ENCODE measurements at places on chromosomes 5 and 9.
A peak's percentile ranks its signal among the peaks of the same experiment; 100 is the strongest.

DNA sequence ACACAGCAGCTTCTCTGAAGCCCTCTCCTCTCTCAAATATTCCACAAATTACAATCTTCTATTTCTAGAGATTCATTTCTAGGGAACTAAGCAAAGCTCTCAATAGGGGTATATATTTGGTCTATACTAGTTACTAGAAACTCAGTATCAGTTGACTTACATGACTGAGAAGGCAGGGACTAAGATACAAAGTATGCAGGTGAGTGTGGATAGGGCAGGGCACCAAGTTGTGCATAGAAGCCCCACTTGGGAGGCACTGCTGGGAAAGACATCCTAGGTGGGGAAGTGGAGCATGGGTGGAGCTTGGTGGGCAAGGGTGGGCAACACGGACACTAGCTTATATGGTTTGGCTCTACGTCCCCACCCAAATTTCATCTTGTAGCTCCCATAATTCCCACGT, 148.1 kb upstream of the RASA1 start:
- DNase-seq, result no peak

- no peak for DNase-seq
Observed at GRCh38 chr5:126452477-126452876, 29.3 kb downstream of the GRAMD2B start.

DNA sequence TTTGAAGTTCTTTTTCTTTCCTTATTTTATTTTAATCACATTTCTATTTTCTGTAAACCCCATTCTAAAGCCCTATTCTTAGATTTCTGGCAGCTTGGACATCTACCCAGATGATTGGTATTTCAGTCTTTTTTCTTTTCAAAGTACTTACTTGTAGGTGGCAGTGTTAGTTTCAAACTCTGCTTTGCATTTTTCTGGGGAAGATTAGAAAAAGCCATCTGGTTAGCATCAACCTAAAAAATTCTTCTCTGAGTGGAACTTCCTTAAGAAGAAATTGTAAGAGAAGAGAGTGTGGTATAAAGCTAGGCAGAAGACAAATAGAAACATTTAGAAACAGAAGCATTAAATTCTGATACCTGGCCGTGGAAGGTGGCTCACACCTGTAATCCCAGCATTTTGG, 17.2 kb upstream of the TENT2 start:
- no peak for DNase-seq

GRCh38 chr5:683551-684481, 9.3 kb downstream of the TPPP start:
- no peak for DNase-seq

DNA sequence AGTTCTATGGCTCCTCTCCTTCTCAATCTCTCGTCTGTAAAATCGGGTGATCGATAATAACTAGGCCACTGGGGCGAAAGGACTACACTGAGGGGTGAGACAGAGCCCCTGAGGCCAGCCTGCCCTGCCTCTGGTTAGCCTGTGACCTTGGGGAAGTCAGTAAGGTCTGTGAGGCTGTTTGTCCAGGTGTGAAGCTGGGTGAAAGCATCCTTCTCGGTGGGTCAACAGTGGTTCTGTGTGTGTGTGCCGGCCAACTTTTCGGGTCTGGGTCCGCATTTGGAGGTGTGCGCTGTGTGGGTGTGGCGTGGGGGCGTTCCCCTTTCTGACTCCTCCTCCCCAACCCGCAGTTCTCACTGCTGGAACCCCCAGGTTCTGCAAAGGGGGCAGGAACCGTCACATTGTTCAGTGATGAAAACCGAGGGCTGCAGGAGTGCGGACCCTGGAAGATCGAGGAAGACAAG, 5.0 kb upstream of the RNF44 start:
- peak; percentile 62 for DNase-seq

DNA sequence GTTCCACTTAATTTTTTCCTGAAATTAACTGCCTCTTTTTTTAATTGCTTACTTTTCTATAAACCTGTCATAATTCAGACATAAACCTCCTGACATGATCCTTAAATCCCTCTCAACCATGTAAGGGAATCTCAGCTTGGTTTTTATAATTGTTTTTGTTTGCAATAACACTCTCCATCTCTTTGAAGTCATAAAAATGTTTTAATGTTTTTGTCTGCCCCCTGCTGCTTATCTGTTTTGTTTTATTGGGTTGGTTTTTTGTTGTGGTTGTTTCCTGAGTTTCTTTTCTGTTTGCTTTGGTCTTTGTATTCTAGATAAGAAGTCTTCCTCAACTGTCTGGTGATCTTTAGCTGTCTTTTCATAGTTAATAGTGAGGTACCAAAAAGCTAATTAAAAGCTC, 142.0 kb downstream of the CDH6 start:
- DNase-seq, result no peak

DNA sequence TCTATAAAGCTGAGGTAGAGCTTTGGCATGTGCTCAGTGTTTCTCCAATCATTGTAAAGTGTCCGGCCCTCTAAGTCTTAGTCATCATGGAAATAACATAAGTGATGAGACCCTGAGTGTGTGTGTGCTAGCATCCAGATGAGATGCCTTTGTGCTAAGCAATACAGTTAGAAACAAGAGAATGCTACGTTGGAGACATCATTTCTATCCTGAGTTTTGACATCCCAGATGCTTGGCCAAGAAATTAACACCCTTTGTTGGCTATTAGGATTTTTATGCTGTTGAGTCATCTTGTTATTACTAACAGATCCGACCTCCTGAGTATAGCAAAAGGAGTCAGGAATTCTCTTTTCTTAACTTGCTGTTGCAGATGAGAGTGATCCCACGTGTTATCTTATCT, 508.0 kb downstream of the GADD45G start:
- no peak for DNase-seq

DNA sequence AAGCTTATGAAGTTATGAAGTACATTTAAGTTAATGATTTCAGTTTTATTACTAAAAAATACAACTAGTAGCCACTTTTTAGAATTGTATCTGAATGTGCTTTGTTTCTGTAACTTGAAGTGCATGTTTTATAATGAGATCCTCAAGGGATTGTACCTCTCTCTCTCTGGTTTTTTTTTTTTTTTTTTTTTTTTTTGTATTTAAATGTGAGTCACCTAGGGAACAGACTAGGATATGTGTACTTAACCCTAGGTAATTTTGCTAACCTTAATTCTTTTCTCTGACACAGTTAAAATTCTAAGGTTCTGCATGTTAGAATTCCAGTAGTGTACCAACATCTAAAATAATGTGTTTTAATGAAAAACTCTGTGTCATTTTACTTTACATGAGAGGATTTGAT, 59.5 kb downstream of the CDC42SE2 start:
- no peak for DNase-seq

DNA sequence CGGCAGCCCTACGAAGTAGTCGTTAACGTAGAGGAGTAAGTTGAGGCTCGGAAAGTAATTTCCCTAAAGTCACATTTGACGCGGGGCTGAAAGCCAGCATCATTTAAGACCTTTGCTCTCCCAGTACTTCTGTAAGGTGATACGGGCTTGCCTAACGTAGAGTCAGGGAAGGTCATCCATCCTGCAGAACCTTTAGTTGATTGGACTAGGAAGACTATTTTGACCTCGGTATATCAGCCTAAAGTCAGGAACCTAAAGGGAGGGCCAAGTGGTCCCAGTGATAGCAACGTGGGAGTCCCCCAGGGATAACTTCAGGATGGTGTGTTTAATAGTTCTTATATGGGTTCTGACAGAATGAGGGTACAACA, 657 bp downstream of the NUP214 start:
- no peak for DNase-seq

GRCh38 chr9:134965411-134965810, 47.7 kb upstream of the FCN1 start:
- DNase-seq, result no peak

GRCh38 chr5:138974227-138975063, 99.3 kb upstream of the LRRTM2 start:
- DNase-seq, result no peak

DNA sequence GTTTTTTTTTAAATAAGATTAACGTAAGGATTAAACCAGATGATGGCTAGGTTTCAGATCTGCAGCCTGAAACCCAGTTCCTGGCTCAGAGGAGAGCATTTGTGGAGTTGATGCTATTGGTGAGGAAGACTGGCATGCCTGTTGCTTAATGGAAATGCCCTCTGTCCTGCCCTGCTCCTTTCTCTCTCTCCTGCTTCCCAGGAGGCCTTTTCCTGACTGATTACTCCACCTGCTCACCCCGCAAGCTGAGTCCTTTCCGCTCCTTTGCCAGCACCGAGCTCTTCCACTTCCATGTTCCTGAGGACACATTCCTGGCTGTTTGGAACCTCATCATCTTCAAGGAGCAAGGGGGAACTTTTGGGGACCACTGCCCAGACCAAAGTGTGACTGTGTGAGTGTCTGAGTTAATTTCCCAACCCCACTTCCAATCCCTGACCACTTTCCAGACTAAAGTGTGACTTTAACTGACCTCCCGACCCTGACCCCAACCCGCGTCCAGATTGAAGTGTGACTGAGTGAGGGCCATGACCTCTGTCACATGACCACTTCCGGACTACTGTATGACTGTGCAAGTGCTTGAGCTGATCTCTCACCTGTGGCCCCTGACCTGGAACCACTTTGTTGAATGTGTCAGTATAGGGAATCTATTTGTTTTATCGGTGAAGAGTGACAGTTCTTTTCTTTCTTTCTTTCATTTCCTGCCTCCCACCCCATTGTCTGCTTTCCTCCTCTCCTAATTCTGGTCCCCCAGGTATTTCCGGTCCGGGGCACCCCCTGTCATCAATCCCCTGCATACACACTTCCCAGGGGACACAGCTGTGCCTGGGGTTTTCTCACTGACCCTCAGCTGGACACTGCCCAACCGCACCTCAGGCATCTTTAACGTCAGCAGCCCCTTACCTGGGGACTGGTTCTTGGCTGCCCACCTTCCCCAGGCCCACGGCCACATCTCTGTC, 5.5 kb downstream of the TMEM8B start:
- no peak for DNase-seq
